ENCODE measurements at places on chromosomes 6 and 20.

DNA sequence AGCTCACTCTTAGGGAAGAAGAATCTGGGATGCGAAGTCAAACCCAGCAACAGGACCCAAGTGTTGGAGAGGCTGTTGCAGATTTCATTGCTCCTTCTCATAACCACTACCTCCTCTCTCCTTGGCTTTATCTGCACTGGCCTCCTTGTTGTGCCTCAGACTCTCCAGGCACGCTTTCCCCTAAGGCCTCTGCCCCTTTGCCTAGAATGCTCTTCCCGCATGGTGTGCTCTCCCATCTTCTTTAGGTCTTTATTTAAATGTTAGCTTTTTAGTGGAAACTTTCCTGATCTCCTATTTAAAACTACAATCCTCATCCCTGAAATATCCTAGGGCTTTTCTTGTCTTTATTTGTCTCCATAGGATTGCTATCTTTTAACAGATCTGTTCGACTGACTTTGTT is 94.9 kb upstream of the TMEM30A start:
- no peak for DNase-seq

DNA sequence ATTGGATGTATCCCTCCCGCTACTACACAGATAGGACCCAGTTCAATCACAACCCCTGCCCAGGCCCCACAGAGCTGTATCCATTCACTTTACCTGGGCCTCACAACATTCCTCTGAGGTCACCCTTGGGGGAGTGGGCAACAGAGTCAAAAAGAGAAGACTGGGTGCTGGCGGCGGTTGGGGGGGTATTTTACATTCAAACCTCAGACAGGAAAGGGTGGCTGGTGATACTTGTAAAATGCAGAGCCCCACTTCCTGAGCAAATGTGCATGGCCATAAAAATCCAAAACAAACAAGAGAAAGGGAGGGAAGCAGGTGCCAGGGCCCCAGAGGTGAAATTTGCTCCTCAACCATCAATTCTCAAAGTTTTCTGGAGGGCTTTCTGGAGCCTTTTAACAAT is 3.5 kb downstream of the LRFN2 start:
- DNase-seq: no peak

GRCh38 chr6:32329141-32329540 is 42.6 kb downstream of the TSBP1 start:
- DNase-seq: no peak

- peak; percentile 73 for DNase-seq
These were observed 29.0 kb upstream of the EEF1E1 start for GRCh38 chr6:8131265-8131897.

- DNase-seq: no peak
These were observed 23.1 kb downstream of the ALDH5A1 start for GRCh38 chr6:24517659-24518543.

- DNase-seq: no peak
These were observed 72.7 kb downstream of the SRC start for GRCh38 chr20:37418591-37419109.

GRCh38 chr6:146153040-146153758 is 124.3 kb downstream of the GRM1 start:
- DNase-seq: no peak

DNA sequence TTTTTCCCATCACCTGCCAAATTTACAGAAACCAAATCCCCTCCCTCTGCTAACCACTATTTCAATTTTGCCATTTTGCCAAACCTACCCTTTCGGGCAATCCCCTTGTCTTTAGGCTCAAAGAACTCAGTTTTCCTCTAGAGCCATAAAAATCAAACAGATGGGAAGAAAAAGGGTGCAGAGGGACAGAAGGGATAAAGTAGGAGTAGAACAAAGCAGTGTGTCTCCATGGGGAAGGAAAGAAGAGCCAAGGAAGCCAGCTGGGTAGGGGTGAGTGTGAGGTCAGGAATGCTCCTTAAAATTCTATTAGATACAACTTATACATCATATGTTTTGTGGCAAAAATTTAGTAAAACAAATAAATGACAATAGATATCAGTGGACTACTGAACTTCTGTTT is 316.5 kb downstream of the BTBD9 start:
- DNase-seq: no peak

GRCh38 chr6:146050168-146050567 is 21.3 kb downstream of the GRM1 start:
- no peak for DNase-seq

DNA sequence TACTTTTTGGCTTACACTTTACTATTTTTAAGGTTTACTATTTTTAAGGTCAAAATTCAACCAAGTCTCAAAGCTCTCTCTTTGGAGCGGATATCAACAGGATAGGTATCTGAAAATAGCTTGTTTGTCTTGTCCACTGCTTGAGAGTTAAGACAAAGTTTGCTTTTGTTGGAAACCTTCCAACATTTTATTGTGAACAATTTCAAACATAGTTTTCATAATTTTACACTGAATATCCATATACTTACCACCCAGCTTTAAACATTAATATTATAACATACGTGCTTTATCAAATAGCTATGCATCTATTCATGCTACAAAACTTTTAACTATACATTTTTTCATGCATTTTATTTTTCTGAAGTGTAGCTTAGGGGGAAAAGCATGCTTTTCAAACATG is 109.9 kb downstream of the FYN start:
- no peak for DNase-seq

DNA sequence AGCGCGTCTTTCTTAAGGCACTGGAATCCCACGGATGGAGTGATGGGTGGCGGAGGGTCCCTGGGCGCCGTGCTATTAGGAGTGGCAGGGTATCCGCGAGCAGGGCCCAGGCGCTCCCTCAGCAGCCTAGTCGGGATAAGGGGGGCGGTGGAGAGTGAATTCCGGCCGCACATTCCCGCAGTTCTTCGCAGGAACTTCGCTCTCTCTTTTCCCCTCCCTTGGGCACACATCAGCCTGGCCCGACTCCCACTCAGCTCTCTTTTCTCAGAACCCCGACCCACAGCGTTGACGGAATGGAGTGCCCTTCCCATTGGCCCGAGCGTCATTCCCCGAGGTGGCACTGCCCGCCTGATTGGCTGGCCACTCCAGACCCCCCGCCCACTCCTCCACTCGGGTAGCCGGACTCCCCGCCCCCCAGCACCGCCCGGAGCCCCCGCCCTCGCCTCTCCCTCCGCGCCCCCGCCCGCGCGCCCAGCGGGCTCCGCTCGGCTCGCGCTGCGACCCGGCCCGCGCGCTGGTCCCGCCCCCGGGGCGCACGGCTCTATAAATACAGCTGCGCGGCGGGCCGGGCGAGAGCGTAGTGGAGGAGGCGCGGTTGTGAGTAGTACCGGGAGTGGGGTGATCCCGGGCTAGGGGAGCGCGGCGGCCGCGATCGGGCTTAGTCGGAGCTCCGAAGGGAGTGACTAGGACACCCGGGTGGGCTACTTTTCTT is at the start of gene ID4:
ID4 (plus strand) TSS at position 572 of the 712 bp plus-strand sequence. CDS start 385 bp downstream, outside the sequence.
- DNase-seq: peak; percentile 96

GRCh38 chr6:9503111-9503761 is 911.6 kb downstream of the TFAP2A start:
- DNase-seq: peak; percentile 8

GRCh38 chr20:12108846-12109245 is 191.2 kb downstream of the BTBD3 start:
- DNase-seq: no peak

GRCh38 chr20:48563191-48563870 is 264.5 kb downstream of the PREX1 start:
- DNase-seq: no peak

DNA sequence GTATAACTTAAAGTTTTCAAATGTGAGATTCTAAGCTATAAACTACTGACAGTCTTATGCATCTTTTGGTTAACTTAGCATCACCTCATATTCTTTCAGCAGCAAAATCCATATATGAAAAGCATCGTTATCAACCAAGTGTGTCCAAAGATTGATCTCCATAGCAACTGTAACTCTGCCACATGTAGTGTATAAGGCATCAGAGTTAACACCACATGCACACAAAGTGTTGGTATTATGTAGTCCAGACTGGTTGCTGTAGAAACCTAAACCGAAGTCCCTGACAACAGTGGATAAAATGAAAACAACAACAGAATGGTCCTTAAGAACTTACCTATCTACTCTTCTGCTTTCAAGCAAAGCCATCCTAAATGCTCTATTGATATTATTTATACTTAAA is 39.6 kb downstream of the PDSS2 start:
- DNase-seq: no peak

DNA sequence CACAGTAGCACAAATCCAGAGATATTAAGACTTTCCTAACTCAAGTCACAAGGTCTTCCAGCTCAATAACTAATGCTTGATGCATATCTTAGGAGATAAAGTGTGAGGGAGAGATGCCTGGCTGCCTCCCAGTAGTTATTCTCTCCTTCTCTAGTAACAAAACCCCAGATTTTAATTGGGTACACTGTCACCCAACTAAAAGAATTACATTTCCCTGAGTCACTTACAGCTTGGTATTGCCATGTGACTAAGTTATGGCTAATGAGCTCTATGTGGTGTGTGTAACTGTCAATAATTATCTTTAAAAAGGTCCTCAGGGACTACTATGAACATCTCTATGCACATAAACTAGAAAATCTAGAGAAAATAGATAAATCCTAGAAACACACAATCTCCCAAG is 32.0 kb downstream of the KIF6 start:
- DNase-seq: no peak

GRCh38 chr6:79031821-79032590 is 46.0 kb downstream of the PHIP start:
- DNase-seq: no peak

DNA sequence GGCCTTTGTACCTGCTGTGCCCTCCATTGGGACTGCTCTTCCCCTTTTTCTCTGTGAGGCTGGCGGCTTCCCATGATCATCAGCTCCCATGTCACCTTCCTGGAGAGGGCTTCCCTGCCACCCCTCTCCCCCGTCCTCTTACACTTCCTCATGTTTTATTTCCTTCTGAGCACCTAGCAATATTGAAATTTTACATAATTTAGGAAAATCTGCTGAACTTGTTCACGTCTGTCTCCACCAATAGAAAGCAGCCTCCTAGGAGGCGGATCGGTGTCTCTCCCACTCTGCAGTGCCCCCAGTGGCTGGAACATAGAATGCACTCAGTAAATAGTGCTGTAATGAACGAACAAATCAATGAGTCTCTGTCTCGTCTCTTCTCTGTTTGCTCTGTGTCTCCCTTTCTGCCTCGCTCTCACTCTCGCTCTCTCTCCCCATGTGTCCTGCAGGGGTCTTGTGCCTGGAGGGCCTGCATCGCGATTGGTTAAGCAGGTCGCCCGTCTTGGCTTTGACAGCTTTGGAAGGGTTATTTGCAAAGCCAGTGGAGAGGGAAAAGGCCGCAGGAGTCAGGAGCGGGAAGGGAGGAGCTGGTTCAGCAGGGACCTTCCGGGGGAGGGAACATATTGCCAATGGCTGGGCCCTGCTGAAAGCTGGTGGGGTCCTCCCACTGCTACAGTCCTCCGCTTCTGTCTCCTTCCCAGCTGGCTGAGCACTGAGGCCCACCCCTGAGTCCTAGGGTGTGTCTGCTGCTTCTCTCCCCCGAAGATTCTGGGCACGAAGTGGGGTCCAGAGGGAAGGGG is 12.1 kb upstream of the OCSTAMP start:
- peak; percentile 87 for DNase-seq

DNA sequence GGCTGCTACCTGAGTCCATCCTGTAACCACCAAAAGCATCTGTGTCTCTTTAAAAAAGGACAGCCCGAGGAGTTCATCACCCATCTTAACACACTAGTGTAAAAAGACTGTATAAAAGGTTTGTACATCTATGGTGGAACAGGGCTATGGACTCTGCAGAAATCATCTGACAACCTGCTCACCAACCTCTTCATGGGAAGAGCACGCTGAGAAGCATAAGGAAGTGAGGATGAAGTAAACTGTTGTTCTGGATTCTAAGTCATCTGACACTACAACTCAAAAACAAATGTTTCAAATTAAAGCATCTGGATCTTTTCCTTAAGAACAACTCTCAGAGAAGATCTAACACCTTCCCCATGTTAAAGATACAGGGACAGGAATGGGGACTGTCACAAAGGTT is 5.4 kb downstream of the IFNGR1 start:
- no peak for DNase-seq

DNA sequence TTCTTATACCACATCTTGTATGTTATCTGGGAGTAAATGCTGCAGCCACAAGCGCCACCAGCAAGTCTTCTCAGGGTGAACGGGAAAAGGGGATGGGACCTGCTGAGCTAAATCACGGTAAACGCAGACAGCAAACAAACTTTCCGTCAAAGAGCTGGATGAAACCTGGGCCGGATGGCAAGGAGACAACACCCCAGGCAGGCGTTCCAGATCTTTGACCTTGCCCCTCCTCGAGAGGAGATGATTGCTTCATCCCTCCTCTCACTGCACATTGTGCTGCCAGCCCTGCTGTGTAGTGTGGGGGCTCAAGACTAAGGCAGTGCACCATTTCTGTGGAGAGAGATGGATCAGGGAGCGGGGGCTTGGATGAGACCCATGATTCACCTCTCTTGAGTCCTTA is 9.8 kb downstream of the RAET1E start:
- no peak for DNase-seq

- no peak for DNase-seq
These were observed 117.4 kb downstream of the ADAT2 start for GRCh38 chr6:143333081-143333480.

GRCh38 chr20:25195962-25196785 is 662 bp downstream of the ENTPD6 start:
- peak; percentile 60 for DNase-seq

DNA sequence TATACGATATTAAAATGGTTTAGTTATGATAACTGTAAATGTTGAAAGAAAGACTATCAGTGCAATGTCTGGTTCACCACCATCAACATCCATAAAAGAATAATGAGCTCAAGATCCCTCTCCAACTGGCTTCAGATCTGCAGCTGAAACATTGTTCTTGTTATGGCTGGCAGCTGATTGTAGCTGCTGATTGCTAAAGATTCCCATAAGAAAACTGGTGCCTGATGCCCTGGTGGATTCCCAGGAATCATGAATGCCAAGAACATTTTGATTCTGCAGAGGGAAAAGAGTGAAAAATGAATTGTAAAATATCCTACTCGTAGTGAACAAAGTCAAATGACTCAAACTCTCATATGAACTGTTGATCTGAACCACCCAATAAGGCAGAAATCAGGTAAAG is 1160.2 kb downstream of the EPHA7 start:
- DNase-seq: no peak

DNA sequence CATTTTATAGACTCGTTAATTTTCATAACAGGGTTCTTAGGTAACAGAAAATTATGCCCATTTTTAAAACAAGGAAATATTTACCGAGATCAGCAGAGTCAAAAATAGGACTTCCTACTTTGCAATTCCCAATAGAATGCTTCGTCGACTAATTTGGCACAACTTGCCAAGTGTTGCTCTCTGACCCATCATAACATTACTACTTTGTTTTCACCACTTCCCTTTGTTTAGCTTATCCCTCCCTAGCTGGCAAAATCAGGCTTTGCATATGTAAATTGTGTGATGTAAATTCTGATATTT is 914 bp upstream of the RANBP9 start:
- no peak for DNase-seq

DNA sequence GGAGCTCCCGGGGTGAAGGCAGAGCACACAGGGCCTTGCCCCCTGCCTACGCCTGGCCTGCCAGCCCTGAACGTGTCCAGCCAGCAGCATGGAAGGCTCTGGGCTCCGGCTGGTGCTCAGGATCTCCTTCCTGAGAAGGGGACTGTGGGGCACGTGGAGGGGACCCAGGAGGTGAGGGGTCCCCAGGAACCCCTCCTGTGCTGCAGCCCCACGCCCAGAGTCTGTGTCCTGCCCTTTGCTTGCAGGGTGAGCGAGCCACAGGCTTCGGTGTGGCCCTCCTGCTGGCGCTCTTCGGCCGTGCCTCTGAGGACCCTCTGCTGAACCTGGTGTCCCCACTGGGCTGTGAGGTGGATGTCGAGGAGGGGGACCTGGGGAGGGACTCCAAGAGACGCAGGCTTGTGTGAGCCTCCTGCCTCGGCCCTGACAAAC is 22.3 kb downstream of the NPEPL1 start:
- no peak for DNase-seq
